Activated CD8-positive, alpha-beta memory T cell treated with anti-CD3 and anti-CD28 coated beads for 4 hours (primary cell): ENCODE measurements at places on chromosomes 2 and 18.

DNA sequence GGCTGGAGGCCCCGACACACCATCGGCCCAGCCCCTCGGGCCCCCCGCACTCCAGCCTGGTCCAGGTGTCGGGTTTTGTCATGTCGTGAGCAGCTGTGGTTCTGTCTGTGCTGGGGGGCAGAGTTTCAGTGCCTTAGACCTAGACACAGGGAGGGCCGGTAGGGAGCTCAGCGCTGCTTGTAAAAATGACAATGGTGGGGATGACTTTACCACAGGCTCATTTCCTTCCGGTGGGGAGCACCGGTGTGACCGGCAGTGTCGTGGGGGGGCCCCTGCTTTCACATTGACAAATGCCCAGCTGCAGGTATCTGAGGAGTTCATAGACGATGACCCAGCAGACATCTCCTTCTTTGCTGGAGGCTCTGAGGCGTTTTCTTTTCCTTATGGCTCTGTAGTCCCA, 66.9 kb downstream of the STK25 start:
- no peak for DNase-seq

- no peak for DNase-seq
These were observed 231.7 kb downstream of the TRIB2 start for GRCh38 chr2:12948231-12948960.

DNA sequence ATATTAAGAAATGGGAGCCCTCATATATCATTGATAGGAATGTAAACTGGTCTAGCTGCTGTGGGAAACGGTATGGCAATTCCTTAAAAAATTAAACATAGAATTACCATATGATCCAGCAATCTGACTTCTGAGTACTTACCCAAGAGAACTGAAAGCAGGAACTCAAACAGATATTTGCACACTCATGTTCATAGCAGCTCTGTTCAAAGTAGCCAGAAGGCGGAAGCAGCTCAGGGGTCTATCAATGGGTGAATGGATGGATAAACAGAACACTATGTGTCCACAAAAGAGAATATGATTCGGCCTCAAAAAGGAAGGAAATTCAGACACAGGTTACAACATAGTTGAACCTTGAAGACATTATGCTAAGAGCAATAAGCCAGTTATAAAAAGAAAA, 135.7 kb upstream of the NDUFV2 start:
- no peak for DNase-seq

DNA sequence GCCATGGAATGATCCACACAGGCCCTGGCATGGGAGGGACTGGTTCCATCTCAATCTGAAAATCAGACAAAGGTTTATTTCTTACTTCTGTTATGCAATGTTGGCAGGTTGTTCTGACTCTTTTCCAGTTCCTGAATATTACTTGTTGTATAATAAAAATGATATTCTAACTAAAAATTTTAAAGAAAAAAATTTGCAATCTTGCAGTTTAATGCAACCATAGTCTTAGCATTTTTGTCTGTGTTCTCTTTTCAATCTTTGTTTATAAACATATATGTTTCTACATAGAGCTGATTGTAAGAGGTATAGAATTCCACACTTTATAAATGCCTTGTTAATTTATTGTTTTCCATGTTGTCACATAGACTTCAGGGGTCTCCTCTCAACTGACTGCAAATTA, 143.4 kb downstream of the RPIA start:
- DNase-seq = no peak

- DNase-seq = no peak
These were observed 164.9 kb upstream of the HAAO start for GRCh38 chr2:42957109-42957860.

DNA sequence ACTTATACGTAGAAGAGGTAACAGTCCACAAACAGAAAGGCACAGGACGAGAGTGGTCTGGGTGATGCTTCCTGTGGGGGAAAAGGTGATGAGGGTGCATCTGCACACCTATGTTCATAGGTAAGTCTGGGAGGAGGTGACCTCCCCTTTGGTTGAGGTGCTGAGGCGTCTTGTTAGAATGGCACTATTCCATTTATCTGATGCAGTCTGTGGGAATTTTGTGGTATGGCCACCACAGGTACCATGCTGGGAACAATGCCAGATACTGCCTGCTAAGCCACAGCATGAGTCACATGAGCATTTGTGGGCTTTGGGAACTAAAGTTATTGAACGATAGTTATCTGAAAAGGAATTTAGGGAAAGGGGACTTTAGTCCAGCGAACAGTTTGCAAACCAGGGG, 27.9 kb downstream of the IL37 start:
- DNase-seq = no peak

- no peak for DNase-seq
These were observed 79.9 kb upstream of the ARHGAP28 start for GRCh38 chr18:6649421-6650126.

DNA sequence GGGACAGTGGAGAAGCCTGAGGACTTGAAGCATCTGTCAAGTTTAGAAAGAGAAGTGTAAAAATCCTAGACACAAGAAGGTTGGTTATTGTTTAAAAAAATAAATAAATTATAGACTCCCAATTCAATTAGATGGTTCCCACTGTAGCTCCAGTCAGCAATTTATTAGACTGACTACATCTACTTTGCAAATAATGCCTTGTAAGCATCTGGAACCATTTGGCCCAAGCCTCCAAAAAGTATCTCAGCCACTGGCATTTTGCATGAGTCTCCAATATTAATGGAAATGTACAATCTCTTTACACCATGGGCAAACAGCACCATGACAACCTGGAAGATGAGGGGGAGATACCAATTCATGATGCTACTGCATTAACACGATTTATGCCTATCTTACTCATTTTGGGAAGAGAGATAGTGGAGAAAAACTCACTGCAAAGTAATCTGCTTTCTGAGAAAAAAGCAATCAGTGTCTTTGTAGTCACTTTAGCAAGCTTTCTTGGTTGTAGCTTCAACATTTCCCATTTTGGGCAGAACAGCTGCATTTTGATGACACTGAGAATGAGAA, 2.8 kb downstream of the NYAP2 start:
- DNase-seq = no peak

GRCh38 chr18:76338619-76339245, 156.3 kb downstream of the ZNF516 start:
- no peak for DNase-seq

DNA sequence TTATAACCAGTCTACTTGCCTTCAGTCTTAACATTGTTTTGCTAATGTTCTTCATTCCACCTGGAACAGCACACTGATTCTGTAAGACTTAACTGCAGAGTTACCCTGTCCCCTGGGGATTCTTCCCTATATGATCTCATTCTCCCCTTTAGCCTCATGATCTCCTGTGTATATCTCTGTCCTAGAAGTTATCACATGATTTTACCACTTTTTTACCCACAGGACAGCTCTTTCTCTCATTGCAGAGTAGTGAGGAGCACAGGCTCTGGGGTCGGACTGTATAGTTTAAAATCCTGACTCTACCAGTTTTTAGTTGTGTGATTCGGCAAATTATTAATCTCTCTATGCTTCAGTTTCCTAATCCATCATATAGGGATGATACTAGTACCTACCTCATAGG, 14.2 kb upstream of the EXOC6B start:
- DNase-seq = no peak

GRCh38 chr2:199273042-199273511, 184.7 kb downstream of the SATB2 start:
- DNase-seq = no peak
